ENCODE measurements at places on chromosomes 7 and 10. TPM values are rescaled to one million over a fixed set of nuclear protein-coding genes. Genes with fewer than 3 reads are reported as not detected.
A peak's percentile ranks its signal among the peaks of the same experiment; 100 is the strongest.

DNA sequence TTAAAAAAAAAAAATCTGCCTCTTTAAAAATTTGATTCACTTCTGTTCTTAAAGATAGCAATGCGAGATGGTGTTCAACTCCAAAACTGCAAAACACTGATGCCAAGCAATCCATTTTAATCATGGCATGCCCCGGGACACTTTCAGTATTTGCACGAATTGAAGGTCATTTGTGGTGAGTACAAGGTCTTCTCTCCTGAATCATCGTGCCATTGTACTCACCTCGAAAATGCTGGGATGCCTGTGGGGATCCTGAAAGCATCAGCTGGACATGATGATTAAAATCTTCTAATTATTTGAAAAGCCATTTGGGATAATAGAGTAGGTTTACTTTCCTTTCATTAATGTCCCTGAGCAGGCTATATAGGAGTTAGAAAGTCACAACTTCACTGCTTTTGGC lies 125.1 kb upstream of the NRP1 start:
- no peak for DNase-seq

DNA sequence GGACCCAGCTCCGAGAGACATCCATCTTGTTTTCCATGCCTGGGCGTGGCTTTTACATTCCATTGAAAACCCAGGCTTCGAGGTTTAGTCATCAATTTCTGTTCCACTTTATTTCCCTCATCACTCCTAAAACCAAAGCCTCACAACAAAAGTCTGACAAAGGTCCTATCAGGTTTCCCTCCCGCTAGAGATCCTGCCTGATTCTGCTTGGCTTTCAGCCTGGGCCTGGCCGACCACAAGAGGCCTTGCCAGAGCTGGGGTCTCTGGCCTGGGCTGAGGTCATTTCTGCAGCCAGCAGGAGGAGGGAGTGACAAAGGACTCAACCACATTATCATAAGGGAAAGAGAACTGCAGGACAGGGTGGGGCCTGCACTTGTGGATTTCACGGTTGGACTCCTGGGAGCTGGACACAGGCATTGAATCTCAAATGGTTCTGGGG lies 167.0 kb downstream of the FANK1 start:
- no peak for DNase-seq

DNA sequence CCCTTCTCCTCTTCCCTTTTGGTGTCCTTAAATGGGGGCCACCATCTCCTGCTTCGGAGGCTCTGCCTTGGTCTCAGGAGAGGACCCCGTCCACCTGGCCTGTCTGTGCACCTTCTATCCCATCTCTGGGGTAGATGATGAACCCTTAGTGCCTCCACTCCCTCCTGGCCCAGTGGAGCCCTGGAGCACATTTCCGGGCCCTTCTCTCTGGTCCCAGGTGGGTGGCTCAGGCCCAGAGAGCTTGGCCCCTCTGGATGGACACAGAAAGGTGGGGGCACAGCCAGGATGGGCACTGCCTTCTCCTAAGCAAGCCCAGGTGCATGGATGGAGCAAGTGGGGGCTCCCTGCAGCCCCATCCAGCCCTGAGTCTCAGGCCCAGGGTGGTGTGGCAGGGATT lies 121.4 kb upstream of the RET start:
- peak; percentile 28 for DNase-seq

The AKR1E2 gene
- 25.1 TPM for total RNA-seq
